Cortex of kidney (tissue), 1 donor: ENCODE measurements at places on chromosomes 5 and 9.

DNA sequence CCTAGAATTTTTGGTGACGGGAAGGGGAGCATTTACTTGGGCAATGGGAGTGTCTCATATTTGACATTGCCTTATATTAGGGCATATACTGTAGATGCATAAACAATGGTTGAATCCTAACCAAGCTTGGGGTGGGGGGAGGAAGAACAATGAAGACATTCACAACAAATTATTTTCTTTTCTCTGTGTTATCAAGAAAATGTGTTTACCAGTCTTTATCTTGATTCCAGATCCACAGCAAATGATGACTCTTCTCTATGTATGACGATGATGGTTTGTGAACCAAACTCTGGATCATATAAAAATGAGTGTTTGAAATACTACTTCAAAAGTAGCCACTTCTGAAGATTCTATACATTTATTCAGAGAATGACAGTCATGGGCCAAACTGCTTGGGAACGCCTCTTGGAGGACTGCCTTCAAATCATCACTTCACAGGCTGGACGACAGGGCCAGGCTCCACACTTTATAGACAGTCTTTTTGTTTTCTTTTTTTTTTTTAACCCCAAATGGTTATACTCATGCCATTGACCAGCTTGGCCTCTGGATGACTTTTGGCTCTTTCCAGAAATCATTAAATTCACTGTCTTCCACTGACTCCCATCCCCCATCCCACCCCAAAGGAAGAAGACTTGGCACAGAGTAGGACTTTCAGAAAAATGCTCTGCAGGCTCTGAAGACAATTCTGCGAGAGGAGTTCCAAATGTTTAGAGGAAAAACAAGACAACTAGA is 123.8 kb upstream of the LIFR start:
- no peak for DNase-seq

DNA sequence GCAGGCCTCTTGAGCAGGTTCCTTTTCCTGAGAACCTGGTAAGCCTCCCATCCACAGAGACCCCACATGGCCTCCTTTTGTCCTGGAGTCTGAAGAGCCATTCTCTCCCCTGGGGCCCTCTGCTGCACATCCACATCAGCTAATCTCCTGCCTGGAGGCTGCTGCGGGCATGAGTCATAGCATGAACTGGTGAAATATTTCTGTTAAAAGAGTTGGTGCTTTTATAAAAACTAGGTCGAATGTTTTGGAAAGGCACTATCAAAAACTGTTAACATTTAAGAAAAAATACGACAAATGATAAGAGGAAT is 399.4 kb downstream of the CTNND2 start:
- no peak for DNase-seq

GRCh38 chr5:67149951-67150523 is 46.6 kb downstream of the CD180 start:
- no peak for DNase-seq

DNA sequence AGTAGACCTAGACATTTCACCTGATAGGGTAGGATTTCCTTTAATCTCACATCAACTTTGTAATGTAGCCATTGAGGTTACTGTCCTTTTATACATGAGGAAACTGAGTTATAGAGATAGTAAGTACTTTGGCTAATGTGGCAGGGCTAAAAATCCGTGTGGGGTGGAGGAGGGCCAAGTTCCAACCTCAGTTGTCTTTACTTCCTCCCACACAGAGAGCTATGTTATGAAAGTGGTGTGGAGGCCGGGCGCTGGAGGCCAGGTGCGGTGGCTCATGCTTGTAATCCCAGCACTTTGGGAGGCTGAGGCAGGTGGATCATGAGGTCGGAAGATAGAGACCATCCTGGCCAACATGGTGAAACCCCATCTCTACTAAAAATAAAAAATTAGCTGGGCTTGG is 173.3 kb downstream of the PALM2AKAP2 start:
- no peak for DNase-seq

DNA sequence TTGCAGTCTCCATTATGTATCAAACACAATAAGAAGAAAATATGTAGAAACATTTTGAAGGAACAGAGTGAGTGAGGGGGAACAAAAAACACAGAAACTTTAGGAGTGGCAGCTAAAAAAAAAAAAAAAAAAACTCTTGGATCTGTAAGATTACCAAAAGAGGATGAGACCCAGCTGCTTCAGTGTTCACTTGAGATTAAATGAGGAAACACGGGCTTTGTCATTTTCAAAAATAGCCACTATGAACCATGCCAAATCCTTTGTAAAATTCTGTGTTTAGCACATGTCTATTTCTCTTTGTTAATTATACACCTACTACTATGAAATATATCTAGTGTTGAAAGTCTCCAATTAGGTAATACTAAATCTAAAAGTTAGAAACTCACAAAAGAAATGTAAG is 485.9 kb downstream of the EFNA5 start:
- no peak for DNase-seq

- DNase-seq = no peak
These were observed 130.6 kb downstream of the DTWD2 start for GRCh38 chr5:118857700-118858099.

GRCh38 chr5:61525512-61526206 is 193.6 kb downstream of the ZSWIM6 start:
- DNase-seq = no peak

GRCh38 chr5:91059409-91059808 is 323.7 kb downstream of the ARRDC3 start:
- no peak for DNase-seq

GRCh38 chr9:102499468-102499867 is 495.7 kb upstream of the CYLC2 start:
- DNase-seq = no peak

- no peak for DNase-seq
These were observed 230.2 kb downstream of the CD180 start for GRCh38 chr5:66966439-66966838.

DNA sequence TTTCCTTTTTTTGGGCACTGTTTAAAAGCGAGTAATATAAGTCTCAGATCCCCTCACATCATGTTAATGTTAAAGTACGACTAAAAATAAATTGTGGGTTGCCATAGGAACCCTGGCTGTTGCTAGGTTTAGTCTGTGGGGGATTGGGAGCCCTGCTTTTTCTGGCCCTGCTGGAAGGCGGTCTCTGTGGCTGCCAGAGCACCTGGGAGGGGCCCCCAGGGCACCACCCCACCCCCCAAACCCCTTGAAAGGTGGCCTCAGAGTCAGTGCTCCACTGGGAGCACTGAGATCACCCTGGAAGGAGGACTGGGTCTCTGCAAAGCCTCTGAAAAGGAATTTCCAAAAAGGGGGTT is 66.2 kb upstream of the NEURL1B start:
- no peak for DNase-seq

- DNase-seq = no peak
These were observed 66.2 kb downstream of the MVB12B start for GRCh38 chr9:126392662-126393371.

DNA sequence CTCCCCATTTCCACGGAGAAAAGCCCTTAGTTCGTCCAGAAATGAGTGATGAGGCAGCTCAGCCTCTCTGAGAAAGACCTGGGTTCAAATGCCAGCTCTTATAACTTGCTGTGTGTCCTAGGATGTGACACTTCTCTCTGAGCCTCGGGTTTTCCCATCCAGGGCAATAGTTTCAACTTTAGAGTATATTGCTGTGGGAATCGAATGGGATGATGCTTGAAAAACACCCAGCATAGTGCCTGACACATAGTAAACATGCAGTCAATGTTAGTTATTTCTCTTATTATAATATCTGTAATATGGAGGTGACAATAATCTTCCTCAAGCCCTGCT is 430 bp upstream of the MAPKAP1 start:
- no peak for DNase-seq

DNA sequence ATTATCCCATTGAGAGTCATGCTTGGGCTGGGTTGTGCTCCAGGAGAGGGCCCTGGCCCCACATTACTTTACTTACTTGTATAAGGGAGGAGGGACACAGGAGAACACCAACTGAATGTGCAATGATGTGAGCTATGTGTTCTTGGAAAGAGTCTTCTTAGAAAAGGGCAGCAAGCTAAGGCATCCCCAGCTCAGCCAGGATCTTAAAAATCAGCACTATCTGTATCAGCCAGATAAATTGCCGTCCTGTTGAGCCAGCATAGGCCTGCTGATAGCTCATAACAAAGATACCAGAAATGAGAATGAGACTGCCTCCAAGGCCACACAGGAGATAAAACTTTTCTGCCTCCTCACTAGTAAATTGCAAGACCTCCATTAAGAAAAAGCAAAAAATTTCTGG is 357.5 kb downstream of the CAAP1 start:
- no peak for DNase-seq
